ENCODE measurements at places on chromosomes 5 and 9.

GRCh38 chr5:135218486-135218755 is 180.6 kb downstream of the MACROH2A1 start:
- DNase-seq = no peak

DNA sequence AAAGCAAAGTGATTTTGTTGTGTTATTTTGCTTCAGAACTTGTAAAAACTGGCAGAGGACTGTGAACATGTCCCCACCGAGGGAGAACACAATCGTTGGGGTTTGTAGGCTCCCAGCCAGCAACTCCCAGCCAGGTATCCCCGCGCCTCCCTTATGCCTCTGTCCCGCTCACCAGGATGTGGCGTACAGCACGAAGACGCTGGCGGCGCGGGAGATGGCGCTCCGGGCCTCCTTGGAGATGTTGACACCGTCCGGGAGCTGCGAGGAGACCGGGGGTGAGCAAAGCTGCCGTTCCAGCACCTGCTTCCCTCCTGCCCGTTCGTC is 630 bp downstream of the POLE3 start:
- DNase-seq = no peak

- no peak for DNase-seq
Measured at GRCh38 chr5:125564317-125564975, 818.0 kb upstream of the ZNF608 start.

DNA sequence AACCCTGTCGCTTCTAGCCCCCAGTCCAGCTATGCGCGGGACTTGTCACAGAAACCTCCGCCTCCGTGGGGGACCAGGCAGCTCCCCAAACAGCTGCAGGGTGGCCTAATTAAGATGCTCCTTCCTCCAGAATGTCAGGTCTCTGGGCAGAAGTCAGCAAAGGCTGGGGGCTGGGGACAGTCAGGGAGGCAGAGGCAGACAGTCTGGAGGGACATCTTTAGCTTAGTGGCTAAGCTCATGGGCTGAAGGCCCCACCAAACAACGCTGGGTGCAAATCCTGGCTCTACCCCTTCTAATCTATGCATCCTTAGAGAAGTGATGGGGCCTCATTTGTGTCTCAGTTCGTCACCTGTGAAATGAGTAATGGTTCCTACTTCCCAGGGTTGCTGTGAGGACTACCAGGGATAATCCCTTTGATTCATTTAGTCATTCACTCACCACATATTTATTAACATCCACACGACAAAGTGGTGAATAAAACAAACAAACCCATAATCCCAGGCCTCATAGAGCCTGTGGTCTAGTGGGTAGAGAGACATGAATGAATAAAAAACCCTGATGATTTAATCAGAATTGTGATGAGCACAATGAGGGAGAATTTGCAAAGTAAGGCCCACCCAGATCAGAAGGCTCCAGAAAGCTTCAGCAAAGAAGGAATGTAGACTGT is 20.2 kb upstream of the MED27 start:
- DNase-seq = no peak

GRCh38 chr5:63008195-63008594 is 429.6 kb downstream of the LRRC70 start:
- DNase-seq = no peak

- DNase-seq = no peak
Measured at GRCh38 chr5:73691302-73692080, 65.5 kb downstream of the ARHGEF28 start.

DNA sequence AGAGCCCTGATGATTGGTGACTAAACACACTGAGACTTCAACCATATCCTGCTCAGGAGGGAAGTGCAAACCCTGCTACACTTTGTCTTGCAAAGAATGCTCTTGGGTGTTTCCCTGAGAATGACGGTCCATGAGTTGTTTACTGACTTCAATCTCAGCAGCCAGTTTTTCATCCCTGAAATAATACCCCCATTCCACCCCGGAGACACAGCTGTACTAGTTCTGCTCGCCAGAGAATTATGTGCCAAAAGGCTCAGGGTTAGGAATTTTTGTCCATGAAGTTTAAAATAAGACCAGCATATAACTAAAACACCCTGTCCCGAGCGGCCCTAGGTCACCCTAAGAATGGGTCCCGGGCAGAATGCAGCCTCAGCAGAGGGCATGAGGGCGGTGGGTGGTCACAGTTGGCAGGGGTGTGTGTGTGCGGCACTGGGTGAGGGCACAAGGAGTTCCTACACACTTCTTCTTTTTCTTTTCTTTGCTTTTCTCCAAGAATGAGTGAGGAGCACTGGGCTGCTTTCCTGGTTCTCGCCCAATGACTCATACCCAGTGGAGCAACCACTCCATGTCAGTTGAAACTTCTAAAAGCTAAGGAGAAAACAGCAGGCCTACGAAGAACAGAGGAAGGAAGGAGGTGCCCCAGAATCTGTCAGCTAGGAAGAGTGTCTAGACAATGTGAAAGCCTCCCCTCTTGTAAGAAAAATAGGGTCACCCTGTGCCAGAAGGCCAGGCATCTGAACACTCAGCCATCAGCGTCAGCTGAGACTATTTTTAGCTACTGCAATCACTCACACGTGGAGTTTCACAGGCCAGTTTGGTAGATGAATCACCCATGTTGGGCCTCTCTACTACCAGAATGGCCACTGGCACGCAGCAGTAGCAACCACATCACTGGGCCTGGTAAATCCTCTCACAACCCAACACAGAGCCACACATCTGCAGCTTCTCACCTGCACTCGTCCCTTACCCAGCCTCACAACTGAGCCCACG is 105.9 kb downstream of the DPYSL3 start:
- DNase-seq = no peak

GRCh38 chr9:13049223-13049622 is 230.3 kb downstream of the MPDZ start:
- DNase-seq = peak; percentile 86

DNA sequence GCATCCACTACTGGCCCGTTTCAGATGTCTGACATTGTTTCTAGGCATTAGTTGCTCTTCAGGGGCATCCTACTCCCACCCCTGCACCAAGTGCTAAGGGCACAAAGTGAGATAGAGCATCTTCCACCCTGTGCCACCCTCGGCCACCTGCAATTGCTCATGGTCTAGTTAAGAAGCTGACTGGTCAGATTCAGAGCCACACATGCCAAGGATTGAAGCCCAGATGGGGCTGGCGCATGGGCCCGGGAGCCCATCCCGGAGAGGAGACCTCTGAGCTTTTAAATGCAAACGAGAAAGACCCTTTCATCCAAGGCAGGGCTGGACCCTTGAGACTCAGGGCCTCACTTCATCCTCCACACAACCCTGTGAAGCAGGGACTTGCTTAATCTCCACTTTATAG is 28.5 kb downstream of the HRH2 start:
- DNase-seq = no peak

DNA sequence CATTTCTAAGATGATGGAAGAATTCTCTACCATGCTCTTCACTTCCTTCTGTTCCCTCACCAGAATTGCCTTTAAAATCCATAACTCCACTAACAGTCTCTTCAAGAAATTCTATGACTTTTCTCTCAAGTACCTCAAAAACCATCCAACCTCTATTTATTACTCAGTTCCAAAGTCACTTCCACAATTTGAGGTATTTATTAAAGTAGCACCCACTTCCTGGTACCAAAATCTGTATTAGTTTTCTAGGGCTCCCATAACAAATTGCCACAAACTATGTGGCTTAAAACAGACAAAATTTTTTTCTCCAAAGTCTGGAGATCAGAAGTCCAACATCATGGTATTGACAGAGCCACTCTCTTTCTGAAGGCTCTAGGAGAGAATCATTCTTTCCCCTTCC is 4.9 kb upstream of the SPTLC1 start:
- DNase-seq = no peak

DNA sequence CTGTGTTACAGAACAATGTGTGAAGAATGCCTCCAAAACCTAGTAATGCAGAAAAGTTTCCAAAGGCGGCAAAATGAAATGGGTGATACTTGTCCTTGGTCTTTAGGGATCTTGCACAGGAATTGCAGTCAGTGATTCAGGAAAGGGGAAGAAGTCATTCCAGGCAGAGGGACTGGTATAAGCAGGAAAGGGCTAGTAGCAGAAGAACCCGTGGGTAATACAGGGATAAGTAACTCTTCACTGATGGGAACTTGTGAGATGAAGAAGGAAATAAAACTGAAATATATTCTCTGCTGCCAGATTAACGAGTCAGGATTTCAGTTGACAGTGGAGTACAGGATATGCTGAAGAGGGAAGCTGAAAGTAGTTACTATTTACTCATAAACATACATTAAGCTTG is 1.2 kb downstream of the SRFBP1 start:
- no peak for DNase-seq

DNA sequence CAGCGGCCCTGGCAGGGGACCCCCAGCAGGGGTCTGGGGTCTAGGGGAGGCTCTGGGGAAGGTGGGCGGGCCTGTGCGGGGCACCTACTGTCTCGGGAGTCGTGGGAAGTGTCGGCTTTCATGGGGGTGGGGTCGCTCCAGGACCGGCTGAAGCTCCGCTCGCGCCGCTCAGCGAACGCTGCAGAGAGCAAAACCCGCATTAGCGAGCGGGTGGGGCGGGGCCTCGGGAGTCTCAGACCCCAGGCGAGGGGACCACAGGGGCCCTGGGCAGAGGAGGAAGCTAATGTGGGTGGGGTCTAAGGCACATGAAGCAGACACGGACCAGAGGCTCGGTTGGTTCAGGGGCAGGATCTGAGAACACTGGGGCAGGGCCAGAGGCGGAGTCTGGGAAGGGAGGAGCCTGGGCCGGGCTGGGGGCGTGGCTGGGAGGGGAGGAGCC is 5.5 kb downstream of the NSMF start:
- DNase-seq = no peak

DNA sequence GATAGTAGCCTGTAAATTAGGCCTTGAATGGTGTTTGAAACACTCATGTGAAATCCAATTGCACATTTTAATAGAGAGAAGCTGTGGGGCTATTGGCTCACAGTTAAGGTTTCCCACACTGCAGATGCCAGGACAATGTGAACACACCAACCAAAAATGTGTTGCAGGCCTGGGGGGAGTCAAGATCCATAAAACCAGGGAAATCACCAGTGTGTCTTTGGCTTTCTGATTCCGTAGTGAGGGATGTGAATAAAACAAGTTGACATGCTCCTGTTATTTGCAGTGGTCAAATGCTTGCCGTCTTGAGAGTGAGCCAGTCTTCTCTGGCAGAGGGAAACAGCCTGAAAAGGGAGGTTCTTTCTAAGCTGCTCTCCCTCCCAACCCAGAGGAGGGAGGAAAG is 79.0 kb downstream of the ZNF462 start:
- DNase-seq = no peak

Data from NCI-H2081 treated with DMSO at 0.1 percent for 48 hours (cell line).